DMS 273 treated with DMSO at 0.1 percent for 48 hours (cell line): ENCODE measurements at places on chromosomes 3 and 15.

GRCh38 chr3:55519019-55519418 lies 31.9 kb upstream of the WNT5A start:
- DNase-seq: no peak

GRCh38 chr3:195154111-195154791 lies 116.7 kb downstream of the XXYLT1 start:
- no peak for DNase-seq

DNA sequence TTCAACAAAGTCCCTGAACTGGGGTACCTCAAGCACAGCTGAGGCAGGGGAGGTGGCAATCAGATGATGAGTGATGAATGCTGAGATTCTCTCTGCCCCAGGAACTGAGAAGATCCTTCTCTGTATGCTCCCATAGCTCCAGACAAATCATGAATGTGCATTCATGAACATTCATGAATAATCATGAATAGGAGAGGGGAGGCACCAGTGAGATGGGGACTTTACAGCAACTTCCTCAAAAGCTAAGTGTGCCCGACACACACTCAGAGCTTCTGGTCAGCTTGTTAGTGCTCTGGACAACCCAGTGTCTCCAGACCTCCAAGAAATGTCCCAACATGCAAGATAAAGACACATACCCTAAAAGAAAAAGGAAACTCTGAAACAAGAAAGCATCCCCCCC lies 24.3 kb downstream of the LRRC2 start:
- no peak for DNase-seq

DNA sequence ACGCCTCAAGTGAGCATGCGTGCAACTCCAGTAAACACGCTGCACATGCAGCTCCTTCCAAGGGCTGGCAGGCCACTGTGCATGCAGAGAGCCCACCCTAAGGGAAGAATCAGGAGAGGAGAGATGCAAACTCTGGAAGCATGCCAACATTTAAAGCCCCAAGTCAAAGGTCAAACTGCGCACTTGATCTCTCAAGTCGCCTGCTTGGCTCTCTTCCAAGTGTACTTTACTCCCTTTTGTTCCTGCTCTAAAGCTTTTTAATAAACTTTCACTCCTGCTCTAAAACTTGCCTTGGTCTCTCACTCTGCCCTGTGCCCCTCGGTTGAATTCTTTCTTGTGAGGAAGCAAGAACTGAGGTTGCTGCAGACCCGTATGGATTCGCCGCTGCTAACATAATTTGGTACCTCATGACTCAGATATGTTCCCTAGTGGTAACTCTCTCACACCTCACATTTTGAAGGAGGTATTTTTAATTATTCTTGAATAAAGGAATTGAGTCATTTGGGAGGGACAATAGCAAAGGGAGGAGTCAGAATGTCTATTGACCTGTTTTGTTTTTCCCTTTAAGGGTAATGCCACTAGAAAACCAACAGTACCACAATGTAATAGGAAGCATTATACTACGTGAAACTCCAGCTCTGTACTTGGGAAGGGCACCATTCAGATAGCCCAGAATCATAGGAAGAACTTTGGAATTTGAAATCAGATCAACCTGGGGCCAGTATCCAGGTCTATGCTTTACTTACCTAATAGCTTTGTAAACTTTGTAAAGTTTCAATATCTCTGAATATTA lies 19.6 kb upstream of the DGKG start:
- DNase-seq: no peak

GRCh38 chr3:125011941-125012340 lies 43.9 kb downstream of the HEG1 start:
- no peak for DNase-seq

- no peak for DNase-seq
Observed at GRCh38 chr3:54916732-54917131, 11.1 kb downstream of the LRTM1 start.

DNA sequence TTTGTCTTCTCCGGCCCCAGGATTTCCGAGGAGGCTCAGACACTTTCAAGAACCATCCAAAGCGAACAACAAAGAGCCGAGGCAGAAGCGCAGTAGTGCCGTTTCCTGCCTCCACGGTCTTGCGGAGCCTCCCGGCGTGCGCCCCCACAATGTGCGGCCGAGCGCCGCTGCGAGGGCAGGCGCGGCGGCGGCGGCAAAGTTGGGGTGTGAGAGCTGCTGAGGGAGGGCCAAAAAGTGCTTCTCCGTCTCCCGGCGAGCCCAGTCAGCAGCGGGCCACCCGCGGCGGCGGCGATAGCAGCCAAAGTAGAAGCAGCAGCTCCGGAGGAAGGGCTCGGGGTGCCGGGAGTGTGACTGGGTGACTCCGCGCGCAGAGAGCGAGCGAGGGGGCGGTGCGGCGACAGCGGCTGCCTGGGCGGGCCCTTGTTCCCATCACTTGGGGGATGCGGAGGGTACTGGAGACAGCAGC lies 749.1 kb downstream of the ROBO1 start:
- no peak for DNase-seq

DNA sequence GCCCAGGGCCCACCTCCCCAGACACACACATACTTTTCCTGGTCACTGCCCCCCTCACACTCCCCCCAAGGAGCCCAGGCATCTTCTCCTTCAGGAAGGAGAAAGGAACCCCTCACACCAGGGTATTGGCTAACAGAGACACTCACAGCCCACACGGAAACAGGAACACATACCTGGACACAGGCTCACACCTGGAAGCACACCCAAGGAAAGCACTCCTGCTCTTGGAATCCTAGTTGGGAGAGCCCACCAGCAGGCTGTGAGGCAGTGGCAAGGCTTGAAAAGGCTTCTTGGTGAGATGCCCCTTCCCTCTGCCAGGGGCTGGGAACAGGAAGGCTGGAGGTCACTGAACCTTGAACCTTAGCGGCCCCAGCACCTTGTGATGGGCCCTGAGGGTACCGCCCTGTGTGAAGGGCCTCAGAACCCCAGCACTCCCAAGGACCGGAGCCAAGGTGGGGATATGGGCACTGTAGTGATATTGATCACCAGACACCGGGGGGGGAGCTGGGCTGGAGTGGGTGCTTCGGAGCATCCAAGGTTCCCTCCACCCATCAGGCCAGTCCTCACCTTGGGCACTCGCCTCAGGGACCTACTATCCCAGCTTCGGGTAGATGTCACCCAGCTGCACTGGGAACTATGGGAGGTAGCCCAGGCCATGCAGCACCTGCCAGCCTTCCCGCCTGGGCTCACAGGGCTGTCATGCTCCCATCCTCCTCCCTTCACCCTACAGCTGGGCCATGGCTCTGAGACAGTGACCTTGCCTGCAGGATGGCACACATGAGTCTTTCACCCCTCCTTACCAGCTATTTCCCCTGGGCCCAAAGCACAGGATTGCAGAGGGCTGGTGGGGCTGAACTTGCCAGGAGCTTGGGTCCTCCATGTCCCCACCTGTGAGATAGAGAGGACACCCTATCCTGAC lies 16.4 kb downstream of the MYL3 start:
- DNase-seq: no peak

DNA sequence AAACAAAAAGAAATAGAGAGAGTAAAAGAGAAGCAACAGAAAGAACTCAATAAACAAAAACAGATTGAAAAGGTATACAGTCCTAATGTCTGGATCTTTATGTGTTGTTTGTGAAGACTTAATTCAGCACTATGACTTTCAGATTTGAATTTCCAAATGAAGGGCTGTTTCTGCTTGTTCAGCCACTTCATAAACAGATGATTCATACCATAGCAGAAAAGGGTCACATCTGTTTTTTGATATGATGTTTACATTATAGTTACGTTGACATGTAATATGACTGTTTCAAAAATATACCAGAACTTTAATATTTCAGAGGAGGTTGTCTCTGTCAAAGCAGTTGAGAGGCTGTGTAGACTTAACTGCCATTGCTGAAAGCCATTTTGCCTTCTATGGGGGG lies 24.1 kb downstream of the ASB14 start:
- no peak for DNase-seq

GRCh38 chr15:51621936-51622603 lies 501 bp downstream of the DMXL2 start:
- DNase-seq: no peak

- no peak for DNase-seq
Observed at GRCh38 chr3:14698601-14699244, 23.8 kb downstream of the C3orf20 start.

- DNase-seq: no peak
Observed at GRCh38 chr15:33370623-33371020, 59.9 kb downstream of the RYR3 start.

DNA sequence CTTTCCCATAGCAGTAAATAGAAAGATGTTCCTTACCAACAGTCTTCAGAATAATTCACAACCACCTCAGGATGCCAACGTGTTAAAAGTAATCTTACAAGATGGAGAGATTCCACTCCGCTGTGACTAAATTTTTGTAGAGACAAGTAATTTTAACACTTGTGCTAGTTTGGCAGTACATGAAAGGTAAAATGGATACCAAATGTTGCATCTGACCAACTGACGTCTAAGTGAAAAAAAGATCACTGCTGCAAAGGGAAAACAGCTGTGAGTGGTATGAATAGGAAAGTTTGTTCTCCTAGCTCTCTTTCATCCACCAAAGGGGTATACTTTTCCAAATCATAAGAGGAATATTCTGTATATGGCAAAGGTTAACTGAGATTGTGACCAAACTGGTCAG lies 2.6 kb downstream of the SPG21 start:
- no peak for DNase-seq

DNA sequence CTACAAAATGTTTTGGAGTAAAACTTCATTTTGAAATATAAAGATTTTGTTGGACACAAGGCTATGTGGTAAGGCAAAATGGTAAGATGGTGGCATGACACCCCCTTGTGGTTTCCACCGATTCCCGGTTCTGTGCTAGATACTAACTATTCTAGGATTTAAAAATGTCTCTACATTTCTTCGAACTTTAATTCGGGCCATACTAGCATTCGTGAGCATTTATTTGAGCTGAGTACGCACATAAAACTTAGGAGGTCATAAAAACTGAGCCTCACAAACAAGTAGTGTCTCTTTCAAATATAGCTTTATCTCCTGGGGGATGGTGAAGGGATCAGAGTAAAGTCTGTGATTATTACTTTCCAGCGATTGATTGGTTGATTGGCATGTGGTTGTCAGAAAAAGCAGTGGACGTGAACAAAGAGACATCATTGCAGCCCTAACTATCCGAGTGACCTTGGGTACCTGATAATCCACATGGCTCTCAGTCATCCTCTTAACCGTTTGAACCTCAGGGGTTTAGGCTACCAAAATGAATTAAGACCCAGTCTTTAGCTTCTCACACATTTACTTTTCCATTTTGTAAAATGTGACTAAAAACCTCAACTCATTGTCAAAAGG lies 1.1 kb upstream of the ZNF639 start:
- peak; percentile 11 for DNase-seq
